ENCODE measurements at places on chromosomes 3 and 15.
A peak's percentile ranks its signal among the peaks of the same experiment; 100 is the strongest.

- no peak for DNase-seq
These were observed 170.3 kb downstream of the MOBP start for GRCh38 chr3:39637807-39638206.

- no peak for DNase-seq
These were observed 232.9 kb upstream of the RGMA start for GRCh38 chr15:93321881-93322282.

- no peak for DNase-seq
These were observed 27.6 kb downstream of the NIPA2 start for GRCh38 chr15:22866079-22866478.

DNA sequence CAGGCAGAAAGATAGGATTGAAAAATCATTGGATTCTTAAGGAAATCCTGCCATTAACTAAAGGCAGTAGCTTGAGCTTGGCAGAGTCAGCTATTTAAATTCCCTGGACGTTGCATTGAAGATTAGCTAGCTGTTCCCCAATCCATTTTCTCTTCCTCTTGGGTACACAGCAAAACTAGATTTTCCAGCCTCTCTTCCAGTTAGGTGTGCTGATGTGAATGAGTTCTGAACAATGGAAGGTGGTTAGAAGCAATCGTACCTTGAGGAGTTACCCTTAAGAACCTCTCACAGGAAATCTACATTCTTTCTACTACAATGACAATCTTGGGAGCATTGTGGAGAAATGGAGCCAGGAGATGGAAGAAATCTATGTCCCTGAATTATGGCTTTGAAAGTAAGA, 383.2 kb upstream of the TBL1XR1 start:
- no peak for DNase-seq

DNA sequence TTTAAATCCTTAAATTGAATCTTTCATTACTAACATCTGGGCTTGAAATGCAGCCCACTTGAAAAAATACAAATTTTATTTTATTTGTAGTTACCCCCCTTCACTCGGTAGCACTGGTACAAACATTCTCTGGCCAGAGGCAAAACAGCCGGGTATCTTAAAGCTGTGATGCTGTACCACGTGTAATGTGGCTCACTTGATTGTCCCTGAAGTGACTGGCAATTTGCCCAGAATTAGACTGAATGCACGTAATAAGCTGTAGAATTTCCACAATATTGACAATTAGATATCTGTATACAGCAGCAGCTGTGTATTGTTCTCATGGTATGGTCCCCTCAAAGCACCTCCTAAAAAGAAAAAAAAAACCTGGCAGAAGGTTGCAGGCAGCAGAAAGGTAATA, 192.8 kb upstream of the TBC1D5 start:
- no peak for DNase-seq

DNA sequence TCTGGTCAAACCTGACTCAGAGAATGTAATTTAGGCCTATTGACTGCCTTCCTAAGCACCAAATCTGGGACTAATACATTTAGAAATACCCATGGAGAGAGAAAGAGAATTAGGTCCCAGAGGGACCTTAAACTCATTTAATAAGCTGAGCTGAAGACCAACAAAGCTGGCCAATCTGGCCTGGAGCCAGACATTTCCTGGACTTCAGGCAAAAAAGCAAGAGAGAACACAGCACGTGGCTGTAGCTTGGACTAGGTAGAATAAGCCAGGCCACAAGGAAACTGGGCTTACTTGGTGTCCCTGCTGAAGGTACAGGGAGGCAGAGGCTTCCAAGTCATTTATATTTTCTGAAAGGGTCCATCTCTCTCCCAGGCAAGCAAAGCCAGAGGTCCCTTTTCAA, 88.1 kb downstream of the RTP4 start:
- DNase-seq = peak; percentile 64

- DNase-seq = no peak
These were observed 1112.6 kb downstream of the IGSF11 start for GRCh38 chr3:117922039-117922438.
